ENCODE measurements at places on chromosomes 1 and 21.

DNA sequence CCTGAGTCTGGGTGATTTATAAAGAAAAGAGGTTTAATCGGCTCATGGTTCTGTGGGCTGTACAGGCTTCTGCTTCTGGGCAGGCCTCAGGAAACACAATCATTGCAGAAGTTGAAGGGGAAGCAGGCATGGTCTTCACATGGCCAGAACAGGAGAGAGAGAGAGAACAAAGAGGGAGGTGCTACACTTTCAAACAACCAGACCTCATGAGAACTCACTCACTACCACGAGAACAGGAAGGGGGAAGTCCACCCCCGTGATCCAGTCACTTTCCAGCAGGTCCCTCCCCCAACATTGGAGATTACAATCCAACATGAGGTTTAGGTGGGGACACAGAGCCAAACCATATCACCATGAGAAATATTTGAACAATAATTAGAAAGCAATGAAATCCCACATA lies 222.9 kb downstream of the FAM72C start:
- DNase-seq, result no peak

DNA sequence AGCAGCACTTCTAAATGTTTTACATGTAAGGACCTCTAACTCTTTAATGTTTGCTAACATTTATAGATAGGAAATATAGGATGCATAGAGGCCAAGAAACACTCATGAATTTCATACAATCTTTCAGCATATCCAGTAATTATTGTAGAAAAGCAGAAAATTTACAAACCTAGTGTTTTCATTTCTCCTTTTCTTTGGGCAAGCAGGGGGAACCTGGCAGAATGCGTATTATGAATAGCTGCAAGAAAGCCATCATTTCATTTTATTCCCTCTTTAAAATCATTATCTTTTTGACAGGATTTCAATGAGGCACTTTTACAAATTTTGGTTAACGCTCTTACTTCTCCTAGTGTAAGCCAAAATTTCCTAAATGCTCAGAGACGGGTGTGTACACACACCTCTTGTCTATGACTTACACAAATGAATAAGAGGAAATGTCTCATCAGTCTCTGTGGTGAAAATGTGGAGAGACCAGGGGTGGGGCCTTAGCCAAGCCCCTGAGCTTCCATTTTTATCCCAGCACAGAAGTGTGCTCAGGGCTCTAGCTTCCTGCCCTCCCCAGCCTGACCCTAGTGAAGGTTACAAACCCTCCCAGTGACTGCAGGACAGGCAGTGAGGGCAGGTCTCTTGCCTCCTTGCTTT lies 91.6 kb downstream of the LRRC8C start:
- DNase-seq, result no peak

DNA sequence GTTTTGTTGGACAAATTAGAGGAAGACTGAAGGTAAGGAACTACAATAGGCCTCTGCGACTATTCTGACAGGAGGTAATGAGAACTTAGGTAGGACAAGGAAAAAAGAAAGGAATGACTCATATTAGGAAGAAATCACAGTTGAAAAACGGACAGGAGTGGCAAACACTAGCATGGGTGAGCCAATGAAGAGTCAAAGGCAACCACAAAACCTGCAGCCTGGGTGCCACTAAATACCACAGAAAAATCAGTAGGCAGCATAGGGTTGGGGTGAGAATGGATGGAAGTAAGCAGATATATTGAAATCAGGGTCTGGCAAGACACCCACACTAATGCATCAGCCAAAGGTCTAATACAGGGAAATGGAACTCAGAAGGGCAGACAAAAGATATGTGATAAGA lies 10.0 kb downstream of the RBM34 start:
- no peak for DNase-seq

DNA sequence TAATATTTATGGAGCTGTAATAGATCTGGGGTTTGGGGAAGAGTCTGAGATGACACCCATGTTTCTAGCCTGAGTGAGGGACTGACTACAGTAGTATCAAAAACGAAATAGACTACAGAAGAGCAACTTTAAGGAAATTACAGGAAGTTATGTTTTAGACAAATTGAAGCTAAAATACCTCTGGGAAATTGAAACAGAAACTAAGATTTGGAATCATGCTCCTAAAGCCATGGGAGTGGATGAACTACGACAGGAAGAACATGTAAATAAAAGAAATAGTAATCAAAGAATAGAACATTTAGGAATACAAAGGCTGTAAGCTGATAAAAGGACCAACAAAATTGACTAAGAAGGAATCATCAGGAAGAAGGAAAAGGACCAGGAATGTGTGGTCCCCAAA lies 68.9 kb downstream of the KIAA0319L start:
- DNase-seq, result no peak

GRCh38 chr1:75970631-75971030 lies 38.4 kb upstream of the ASB17 start:
- no peak for DNase-seq

DNA sequence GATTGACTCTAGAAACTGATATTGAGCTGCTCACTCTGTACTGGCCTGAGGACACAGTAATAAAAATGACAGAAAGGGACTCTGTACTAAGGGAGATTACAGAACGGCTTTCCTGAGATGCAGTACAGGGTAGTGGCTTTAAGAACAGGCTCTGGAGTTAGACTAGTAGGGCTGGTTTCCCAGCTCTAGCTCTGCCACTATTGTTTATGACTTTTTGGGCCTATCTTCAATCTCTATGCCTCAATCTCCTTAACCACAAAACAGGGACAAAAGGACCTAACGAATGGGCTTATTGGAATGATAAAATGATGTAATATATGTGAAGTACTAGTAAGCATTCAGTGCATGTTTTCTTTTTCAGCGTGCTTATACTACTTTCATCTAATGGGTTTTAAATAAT lies 1.4 kb downstream of the DEPDC1 start:
- no peak for DNase-seq

- no peak for DNase-seq
These were observed 110.6 kb upstream of the ADAMTS5 start for GRCh38 chr21:27077501-27077900.

GRCh38 chr1:70496181-70496580 lies 85.1 kb downstream of the CTH start:
- DNase-seq, result no peak

GRCh38 chr1:44830900-44831304 lies 12.2 kb downstream of the PTCH2 start:
- DNase-seq, result no peak

- no peak for DNase-seq
These were observed 20.7 kb downstream of the MCM3AP start for GRCh38 chr21:46264690-46265144.

GRCh38 chr1:68185743-68186142 lies 46.6 kb downstream of the WLS start:
- no peak for DNase-seq

GRCh38 chr21:45325206-45326168 lies 37.8 kb upstream of the POFUT2 start:
- no peak for DNase-seq

DNA sequence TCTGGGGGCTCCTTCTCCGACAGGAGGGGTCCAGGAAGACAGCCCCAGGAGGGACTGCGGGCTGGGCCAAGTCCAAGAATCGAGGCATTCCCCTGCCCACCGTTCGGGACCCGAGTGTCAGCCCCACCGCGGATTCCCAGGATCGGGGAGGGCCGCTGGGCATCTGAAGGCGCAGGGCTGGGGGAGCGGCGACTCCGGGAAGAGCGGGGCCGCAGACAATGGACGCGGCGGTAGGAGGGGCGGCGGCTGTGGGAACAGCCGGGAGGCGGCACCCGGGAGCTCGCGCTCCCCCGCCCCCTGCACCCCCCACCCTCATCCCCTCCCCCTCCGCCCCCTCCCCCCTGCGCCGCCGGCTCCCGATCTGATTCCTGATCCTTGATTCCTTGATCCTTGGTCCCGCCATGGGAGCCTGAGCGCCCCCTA lies at the start of gene VANGL2:
VANGL2 (plus strand) TSS at position 342 of the 423 bp plus-strand sequence. CDS start 15,274 bp downstream, outside the sequence.
- DNase-seq, result no peak

DNA sequence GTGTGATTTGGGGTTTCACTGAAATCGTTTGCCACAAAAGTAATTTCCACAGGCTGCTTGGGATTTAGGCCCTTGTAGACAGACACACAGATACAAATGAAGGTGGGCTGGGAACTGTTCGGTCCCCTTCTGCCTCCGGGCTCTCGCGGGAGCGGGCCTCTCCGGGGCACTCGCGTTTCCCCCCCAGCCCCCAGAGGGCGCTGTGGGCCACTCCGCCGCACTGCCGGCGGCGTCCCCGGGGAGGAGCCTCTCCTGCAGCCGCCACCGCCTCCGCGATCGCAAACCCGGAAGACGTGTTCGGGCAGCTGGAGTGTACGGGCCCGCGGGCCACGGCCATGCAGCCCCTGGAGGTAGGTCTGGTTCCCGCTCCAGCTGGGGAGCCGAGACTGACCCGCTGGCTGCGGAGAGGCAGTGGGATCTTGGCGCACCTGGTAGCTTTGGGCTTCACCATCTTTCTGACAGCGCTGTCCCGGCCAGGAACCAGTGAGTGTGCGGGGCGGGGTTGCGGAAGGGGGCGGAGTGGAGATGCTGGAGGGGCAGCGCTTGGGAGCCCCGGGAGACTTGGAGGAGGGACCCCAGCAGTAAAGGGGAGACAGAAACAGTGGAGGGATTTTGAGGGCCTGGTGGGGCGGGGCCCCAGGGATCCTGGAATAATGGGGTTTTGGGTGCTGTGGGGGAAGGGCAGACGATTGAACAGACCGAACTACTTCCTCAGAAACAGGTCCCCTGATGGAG lies at the start of gene CYB561D1:
CYB561D1 (plus strand) TSS at position 290 of the 735 bp plus-strand sequence; CDS start at position 336, 46 bp downstream.
- peak; percentile 90 for DNase-seq

GRCh38 chr1:234542211-234542850 lies 63.4 kb upstream of the TARBP1 start:
- DNase-seq, result no peak

DNA sequence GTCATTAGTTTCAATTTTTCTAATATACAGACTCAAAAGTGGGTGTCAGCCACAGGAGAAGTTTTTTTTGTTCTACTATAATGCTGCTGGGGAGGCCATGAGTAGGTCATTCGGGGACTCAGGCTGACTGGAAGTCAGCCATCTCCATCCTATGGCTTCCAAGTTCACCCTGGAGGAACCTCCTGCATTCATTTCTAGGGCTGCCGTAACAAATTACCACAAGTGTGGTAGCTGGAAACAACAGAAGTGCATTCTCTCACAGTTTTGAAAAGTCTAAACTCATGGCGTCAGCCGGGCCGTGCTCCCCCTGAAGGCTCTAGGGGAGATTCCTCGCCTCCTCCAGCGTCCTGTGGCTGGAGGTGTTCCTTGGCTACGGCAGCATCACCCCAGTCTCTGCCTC lies 17.7 kb downstream of the AGT start:
- no peak for DNase-seq

DNA sequence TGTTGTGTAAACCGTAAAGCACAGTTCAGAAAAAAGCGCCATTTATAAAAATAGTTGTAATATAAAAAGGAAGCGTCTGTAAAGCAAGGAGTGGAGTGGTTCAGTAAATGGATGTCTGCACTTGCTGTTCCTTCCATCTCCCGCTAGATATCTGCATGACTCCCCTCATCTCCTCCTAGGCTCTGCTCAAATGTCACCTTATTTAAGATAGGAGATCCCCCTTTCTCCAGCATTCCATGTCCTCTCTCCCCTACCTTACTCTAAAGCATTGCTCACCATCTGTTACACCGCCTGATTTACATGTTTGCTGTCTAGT lies 745 bp downstream of the MUL1 start:
- no peak for DNase-seq

GRCh38 chr1:221276896-221277409 lies 397.7 kb downstream of the HLX start:
- no peak for DNase-seq

GRCh38 chr1:100292711-100293110 lies 26.7 kb downstream of the RTCA start:
- DNase-seq, result no peak

GRCh38 chr1:101051688-101052638 lies 26.4 kb upstream of the DPH5 start:
- peak; percentile 10 for DNase-seq

DNA sequence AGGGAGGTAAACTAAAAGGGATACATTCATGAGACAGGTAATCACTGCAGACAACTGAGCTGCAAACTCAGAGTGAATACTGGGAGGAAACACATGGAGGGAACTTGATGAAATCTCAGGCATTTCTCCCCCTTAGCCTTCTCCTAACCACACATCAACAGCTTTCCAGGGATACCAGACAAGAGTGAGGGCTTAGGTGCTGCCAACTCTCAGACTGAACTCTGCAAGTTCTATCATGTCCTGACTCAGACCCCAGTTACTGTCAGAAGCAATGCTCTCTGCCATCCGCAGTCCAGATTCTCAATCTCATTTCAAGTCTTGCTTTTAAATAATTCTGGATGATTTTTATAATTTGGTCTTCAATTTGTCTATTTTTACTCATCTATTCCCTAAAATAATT lies 267.3 kb downstream of the LTN1 start:
- DNase-seq, result no peak

GRCh38 chr1:54268762-54269297 lies 68.9 kb downstream of the MRPL37 start:
- DNase-seq, result no peak

DNA sequence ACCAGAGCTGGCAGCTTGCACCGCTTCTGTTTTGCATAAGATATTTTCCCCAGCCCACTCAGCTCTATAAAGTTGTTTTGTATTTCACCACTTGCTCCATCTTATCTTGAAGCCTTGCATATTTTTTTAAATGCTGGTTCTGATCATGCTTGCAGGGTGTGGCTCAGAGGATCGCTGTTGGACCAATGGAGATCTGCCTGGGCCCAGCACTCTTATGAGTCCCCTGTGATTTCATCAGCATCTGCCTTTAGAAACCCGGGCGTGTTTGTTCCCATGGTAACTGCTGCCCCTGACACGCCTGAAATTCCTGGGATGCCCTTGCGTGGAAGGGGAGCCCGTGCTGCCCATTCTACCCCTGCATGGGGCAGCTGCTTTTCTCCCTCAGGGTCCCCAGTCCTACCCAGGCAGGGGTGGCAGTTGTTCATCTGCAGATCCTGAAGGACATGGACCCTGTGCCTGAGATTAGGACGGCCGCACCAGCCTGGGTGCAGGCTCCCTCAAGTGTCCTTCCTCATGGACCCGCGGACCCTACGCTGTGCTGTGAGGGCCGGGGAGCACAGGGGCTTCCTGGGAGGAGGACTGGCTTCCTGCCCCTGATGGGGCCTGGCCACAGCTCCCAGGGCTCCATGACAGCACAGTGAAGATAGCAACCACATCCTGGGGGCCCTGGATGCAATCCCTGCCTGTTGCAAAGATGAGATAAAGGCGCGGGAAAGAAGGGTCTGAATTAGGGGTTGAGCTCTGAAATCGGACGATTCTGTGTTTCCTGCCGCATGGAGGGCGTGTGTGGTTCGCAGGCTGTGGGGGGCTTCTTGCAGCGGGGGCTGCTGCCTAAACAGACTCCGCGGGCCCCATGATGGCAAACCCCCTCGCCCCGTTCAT lies 226.5 kb downstream of the SDCCAG8 start:
- DNase-seq, result no peak

GRCh38 chr1:55326496-55327243 lies 111.5 kb upstream of the USP24 start:
- DNase-seq, result no peak

GRCh38 chr1:75937034-75937433 lies 4.8 kb upstream of the ASB17 start:
- DNase-seq, result no peak

Data from GM19239 (cell line).